ENCODE measurements at places on chromosomes 16 and 17.

- DNase-seq: no peak
Observed at GRCh38 chr16:25893332-25893731, 201.6 kb downstream of the HS3ST4 start.

DNA sequence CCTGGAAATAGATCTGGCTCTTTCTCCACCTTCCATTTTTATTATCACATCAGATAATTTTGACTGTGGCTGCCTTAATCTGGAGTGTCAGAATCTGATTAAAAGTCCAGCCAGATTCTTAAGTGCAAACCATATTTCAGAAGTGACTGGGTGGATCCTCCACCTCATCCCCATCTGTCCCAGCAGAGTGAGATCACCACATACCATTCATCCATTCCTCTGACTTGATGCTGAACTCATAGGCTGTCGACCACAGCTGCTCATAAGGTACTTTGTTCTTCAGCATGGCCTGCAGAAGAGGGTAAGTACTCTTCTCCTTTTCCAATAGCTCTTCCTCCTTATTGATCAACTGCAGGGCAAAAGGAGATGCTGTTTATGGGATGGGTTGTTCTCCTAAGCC is 53.5 kb downstream of the DNAH3 start:
- no peak for DNase-seq

DNA sequence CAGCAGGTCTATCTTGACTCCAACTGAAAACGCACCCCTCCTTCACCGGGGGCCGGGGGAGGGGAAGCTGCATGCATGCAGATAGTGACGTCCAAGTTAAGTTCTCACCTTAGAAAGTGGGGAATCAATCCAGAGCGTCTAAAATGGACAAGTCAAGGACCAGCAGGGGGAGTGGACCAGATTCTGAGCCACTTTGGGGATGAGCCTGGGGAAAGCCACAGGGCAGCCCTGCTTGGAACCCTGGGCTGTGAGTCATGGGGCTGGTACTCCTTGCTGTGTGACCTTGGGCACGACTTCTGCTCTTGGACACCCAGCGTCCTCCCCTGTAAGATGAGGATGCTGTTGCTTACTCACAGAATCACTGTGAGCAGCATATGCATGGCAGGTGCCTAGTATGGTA is 9.1 kb downstream of the TNFRSF13B start:
- DNase-seq: no peak

DNA sequence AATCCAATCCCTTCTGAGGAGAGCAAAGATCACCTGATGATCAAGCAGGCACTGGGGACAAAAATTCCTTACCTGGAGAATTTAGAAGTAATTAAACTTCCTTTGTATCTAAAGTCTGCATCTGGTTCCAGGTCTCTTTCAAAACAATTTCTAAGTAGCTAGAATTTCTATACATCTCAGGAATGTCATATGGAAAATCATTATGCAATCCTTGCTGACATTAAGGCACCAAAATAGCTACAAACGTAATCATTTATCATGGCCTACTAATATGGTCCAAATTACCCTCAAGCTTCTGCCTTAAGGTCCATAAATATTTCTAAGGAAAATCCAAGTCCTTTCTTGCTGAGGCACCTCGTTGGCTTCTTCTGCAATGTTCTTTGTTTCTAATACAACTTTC is 32.9 kb upstream of the YPEL2 start:
- DNase-seq: no peak

GRCh38 chr17:58371300-58371950 is 19.4 kb upstream of the SUPT4H1 start:
- DNase-seq: no peak

GRCh38 chr16:57190136-57190535 is 4.0 kb downstream of the RSPRY1 start:
- DNase-seq: no peak

DNA sequence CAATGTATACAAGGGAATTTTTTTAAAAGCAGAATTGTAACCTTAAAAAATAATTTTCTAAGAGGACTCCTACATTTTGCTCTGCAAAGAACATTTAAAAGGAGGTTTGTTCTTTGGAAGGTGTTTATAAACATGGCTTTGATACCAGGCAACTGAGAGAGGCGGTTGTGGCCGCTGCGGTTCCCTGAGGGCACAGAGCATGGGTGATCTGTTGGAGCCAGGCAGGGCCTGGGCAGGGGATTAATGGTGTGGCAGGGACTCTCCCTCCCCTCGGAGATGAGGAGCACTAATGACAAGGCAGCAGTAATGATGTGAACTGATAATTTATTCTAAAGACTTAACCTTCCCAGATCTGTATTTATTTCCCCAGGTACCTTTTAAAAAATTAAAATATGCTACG is 65.4 kb downstream of the WWP2 start:
- no peak for DNase-seq

- DNase-seq: no peak
Observed at GRCh38 chr16:69812688-69813014, 50.5 kb downstream of the WWP2 start.

DNA sequence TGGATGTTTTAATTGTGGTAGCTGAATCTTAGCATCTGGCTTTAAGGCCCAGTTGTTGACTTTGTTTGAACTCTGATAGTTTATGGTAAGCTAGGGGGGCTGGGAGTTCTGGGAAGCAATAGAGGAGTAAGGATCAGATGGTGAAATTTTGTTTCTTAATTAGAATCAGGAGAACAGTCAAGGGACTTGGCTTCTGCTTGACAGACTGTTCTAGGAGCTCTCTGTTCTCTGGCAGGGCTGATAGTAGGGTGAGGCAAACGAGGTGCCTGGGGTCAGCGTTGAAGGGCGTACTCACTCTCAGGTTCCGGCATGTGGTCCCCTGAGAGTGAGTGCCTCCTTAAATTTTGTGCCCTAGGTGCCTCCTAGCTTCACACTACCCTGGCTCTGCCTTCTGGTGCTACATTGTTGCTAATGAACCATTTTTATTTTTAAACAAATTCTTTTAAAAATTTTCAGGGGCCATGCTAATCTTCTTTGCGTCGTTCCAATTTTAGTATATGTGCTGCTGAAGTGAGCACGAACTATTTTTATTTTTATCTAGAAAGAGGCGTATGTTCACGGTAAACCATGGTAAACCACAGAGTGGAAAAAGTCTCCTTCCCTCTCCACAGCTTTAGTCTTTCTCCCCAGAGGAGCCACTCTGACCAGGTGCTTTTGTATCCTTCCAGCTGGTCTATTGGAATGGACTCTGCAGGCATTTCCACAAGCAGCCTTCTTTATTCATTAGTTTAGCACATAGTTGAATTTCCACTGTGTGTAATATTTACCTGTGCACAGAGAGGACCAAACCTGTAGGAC is 19.7 kb downstream of the SLC7A6 start:
- no peak for DNase-seq
